ENCODE measurements at places on chromosomes 5 and 9.

DNA sequence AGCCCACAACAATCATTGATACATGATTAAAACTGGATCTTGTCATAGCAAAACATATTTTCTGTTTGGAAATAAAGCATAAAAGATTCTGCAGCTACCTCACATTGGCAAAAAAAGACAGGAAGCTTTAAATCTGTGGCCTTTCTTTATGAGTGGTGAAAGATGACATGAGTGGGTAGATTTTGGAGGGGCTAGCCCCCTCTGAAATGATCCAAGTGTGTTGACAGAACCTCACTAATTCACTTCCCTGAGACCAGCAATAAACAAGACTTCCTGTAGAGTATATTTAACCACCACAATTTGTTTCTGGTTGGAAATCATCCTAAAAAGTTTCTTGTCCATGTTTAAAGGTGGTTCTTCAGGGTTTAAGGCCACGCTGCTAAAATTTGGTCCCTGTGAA is 530.8 kb downstream of the SPATA31D1 start:
- no peak for DNase-seq

DNA sequence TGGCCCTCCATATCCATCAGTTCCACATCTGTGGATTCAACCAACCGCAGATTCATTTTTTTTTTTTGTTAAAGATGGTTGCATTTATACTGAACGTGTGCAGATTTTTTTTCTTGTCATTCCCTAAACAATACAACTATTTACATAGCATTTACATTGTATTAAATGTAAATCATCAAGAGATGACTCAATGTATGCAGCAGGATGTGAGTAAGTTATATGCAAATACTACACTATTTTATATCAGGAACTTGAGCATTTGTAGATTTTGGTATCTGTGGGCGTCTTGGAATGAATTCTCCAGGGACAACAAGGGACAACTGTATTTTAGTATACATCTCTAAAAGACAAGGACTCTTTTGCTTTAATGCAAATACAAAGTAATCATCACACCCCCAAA is 299.2 kb upstream of the ZNF608 start:
- DNase-seq, result no peak

DNA sequence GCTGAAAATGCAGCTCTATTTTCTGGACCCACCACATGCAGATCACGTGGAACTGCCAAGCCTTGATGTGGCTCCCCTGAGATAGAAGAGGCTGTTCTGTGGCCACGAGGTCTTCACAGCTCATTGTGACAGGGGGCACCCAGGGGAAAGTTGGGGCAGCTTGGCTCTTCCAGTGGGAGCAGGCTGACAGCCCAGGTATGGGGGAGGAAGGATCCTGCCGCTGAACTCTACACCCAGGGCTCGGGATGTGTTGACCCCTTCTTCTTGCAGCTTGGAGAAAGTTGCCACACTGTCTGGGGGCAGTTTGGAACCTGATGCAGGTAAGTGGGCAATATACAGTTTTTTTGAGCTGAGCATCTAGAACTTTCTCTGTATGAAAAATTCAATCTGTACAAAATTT is 133.6 kb upstream of the PITX1 start:
- no peak for DNase-seq

- no peak for DNase-seq
Observed at GRCh38 chr9:91858213-91859030, 91.6 kb downstream of the ROR2 start.

DNA sequence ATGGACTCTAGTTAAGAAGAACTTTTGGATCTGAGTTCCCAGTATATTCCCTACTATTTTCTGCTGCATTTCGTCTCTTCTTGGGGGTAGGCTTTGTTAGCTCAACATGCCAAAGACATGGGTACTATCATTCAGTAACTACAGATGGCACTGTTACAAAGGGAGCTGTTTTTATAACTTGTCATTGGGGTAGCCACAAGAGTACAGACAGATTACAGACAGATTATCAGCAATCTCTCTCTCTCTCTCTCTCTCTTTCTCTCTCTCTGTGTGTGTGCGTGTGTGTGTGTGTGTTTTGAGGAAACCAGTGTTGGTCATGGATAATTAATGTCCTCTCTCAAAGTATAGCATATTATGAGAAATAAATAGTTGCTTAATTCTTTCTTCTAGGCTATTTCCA is 116.1 kb downstream of the WDR70 start:
- DNase-seq, result no peak

DNA sequence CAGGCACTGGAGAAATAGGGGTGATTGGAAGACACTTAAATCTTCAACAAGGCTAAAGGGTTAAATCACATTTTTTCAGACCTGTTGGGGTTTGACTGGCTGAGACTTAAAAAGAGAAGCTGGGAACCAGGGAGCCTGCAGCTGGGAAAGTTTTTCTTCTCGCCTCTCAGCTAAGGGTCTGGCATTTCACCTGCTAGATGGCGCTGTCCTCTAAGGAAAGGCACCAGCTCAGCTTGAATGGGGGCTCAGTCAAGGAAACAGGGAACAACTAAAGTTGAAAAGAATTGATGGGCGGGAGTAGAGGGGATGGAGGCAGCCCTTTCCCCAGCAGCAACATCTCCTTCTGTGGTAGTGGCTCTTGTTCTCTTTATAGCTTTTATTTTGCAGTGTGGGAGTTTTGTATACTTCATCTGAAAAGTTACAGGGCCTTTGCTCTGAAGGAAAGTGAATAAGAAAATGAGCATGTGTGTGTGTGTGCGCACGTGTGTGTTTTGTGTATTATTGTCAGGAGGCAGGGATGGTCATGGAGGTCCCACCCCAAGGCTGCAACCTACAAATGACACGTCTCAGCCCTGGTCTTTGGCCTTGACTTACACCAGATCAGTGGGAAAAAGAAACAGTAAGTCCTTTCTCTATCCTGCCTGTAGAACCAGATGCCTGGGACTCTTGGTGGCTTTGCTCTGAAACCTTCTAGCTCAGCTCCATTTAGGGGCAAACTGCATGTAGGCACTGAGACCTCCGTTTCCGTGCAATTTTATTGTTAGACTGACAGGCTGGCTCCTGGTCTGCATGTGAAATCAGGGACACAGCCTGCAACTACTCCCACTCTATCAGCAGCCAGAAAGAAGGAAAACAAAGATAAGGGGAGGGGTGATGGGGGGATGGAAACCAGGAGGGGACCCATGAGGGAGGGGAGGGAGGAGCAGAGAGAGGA is 316.2 kb upstream of the CLINT1 start:
- DNase-seq, result peak; percentile 27

DNA sequence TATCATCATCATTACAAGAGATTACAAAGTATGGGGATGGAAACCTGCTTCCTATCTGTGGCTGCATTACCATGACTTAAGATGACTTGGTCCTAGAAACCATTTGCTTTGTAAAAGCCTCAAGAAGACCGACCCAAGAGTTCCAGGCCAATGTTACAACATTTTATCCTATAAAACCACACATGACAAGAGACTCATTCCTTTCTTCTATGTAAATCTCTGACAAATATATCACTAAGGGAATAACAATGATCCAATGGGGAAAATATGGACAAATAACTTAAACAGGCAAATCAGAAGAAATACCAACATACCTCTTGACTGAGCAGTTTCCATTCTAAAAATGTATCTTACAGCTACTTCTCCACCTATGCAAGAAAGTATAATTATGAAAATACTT is 44.3 kb upstream of the VPS13A start:
- DNase-seq, result no peak

- peak; percentile 82 for DNase-seq
Observed at GRCh38 chr9:124835026-124835557, 18.2 kb upstream of the WDR38 start.

GRCh38 chr5:159330131-159330800 is at the start of gene IL12B:
IL12B (minus strand) TSS chr5:159330487; CDS start chr5:159326782, 3,705 bp downstream.
- DNase-seq, result no peak

- no peak for DNase-seq
Observed at GRCh38 chr9:73348471-73348870, 196.8 kb downstream of the ANXA1 start.

DNA sequence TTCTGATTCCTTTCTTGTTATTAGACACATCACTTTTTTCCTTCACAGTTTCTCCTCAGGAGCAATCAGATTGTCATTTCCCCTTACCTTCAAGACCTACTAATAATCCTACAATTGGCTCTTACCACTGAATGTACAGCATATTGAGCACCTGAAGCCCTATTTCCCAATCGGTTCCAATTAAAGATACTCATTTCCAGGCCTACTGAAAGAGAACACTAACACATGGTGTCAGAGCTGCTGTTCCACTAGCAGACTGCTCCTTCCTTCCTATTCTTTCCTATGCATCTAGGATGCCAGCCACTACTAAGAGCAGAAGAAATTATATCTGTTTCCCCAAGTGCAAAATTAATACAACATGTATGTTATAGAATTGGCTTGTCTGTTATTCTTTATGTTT is 34.6 kb downstream of the SKIC3 start:
- no peak for DNase-seq

DNA sequence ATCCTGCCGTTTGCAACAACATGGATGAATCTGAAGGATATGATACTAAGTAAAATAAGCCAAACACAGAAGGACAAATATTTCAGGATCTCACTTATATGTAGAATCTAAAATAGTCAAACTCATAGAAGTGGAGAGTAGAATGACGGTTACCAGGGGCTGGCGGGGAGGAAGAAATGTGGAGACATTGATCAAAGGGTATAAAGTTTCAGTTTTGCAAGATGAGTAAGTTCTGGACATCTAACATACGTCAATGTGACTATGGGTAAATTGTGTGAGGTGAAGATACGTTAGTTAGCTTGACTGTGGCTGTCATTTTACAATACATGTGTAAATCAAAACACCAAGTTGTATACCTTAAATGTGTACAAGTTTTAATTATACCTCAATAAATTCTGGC is 200.3 kb downstream of the SNX18 start:
- no peak for DNase-seq

- DNase-seq, result no peak
Observed at GRCh38 chr5:51371052-51371451, 12.2 kb upstream of the ISL1 start.

GRCh38 chr5:170523142-170523551 is 19.3 kb downstream of the KCNIP1 start:
- peak; percentile 65 for DNase-seq

DNA sequence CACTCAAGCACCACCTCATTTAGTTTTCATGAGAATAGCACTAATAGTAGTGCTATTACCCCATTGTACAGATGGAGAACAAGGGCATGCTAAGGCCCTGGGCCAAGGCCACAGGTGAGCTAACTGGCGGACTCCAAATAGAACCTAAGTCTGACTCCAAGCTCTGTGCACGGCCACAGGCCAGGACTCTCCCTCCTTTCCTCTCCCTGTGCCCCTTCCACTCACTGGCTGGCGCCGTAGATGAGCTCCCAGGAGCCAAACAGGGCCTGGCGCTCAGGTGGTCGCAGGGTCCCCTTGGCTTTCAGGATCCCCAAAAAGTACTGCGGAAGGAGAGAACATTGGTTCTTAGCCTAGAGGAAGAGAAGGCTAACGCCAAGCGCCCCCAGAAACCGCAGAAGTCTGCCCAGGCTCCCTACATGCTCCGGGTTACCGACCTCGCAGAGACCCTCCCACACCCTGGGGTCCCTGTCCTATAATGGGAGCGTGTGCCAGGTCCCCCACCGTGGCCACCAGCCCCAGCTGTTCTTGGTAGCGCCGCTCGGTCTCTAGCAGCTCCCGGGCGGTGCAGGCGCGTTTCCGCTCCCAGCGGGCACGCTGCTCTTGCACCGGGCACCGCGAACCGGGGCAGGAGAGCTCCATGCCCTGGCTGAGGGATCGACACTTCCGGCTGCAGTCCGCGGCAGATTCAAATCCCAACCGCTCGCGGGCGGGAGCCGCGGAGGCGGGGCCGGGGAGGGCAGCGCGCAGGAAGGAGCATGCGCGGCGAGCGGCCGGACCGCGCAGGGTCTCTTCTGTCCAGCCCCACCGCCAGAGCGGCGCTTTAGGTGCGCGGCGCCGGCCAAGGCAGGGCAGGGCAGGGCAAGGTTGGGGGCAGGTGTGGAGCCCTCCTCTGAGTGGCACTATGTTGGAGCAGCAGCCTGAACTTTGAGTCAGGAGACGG is at the start of gene ARHGEF39:
ARHGEF39 (minus strand) TSS at position 665 of the 940 bp plus-strand sequence; CDS start at position 639, 26 bp downstream.
- peak; percentile 89 for DNase-seq

DNA sequence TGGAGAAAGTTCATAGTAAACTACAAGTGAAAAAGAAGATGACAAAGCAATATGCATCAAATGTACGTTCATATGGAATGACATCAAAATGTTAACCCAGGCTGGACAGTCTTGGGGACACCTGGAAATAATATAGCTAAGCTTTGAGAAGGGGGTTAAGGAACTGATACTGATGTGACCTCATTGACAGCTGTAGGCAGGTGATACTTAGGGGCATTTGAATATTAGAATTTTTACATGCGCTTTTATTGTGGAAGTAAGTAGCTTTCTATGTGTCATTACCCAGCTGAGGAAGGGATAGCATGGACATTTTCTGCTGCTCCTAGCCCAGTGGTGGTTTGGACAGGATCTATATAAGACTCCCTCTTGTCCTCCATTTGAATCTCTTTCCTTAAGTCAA is 299.7 kb downstream of the CWC27 start:
- DNase-seq, result no peak

GRCh38 chr5:130135506-130135905 is 231.2 kb downstream of the CHSY3 start:
- DNase-seq, result no peak

DNA sequence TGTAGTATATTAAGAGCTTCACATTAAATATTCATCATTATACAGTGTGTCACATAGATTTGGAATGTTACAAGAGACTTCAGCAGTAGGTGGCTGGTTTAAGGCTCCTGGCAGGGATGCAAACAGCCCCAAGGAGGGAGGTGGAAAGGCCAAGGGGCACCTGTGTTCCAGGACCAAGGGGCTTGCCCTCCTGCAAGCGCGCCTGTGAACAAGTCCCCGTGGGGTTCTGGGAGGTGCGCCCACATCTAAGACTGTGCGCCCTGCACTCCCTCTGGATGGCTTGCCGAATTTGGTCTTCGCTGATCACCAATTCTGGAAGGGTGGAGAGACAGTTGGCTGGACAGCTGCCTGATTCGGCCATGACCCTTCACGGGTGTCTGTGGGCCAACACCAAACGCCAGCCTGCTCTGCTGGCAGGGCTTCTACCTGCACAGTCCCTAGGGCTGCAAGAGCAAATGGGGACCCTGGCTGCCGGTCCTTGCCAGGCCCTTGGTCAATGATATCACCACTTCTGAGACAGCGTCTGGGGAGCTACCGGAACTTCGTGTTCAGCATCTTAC is 12.1 kb upstream of the SLC25A51 start:
- no peak for DNase-seq

- DNase-seq, result no peak
Observed at GRCh38 chr5:6634306-6634705, 1.1 kb downstream of the SRD5A1 start.

DNA sequence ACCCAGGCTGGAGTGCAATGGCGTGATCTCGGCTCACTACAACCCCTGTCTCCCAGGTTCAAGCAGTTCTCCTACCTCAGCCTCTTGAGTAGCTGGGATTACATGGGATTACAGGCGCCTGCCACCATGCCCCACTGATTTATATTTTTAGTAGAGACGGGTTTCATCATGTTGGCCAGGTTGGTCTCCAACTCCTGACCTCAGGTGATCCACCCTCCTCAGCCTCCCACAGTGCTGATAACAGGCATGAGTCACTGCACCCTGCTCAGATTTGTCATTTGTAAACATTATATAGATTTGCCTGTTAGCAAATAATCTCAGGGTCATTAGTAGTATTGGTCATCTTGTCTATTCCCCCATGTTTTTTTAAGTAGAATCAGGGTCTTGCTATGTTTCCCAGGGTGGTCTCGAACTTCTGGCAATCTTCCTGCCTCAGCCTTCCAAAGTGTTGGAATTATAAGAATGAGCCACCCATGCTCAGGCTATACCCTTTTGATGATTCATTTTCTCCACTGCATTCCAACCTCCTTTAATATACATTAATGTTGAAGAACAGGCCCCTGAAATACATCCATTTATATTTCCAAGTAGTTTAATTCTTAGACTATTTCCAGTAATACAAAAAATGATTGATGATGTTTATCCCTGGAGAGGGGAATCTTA is 17.3 kb downstream of the CENPH start:
- no peak for DNase-seq

- no peak for DNase-seq
Observed at GRCh38 chr5:99315413-99316183, 386.8 kb upstream of the CHD1 start.
